DMS 273 treated with DMSO at 0.1 percent for 48 hours (cell line): ENCODE measurements at places on chromosomes 3 and 15.
A peak's percentile ranks its signal among the peaks of the same experiment; 100 is the strongest.

DNA sequence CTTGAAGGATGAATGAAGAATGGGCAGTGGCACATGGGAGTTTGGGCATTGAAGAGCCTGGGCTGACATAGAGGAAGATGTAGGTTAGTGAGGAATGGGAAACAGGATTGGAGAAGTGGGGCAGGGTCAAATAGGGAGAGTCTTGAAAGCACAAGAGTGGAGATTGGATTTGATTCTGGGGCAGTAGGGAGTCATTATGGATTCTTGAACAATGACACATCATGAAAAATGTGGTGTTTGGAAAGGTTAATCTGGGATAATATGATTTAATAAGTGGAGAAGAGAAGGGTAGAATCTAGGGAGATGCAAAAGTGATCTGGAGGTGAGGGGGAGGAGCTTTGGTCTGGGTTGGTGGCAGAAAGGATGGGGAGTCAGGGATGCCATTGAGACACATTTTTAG, 45.4 kb upstream of the ROPN1 start:
- no peak for DNase-seq

DNA sequence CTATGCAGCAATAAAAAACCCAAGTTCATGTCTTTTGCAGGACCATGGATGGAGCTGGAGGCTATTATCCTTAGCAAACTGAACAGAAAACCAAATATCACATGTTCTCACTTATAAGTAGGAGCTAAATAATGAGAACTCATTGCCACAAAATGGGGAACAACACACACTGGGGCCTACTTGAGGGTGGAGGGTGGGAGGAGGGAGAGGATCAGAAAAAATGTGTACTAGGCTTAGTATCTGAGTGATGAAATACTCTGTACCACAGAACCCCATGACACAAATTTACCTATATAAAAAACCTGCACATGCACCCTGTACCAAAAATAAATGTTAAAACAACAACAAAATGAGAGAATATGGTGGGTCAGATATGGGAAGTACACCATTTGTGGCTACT, 49.6 kb upstream of the AADACL2 start:
- DNase-seq = no peak

- no peak for DNase-seq
These were observed 12.0 kb downstream of the GREM1 start for GRCh38 chr15:32729700-32730395.

- DNase-seq = no peak
These were observed 12.6 kb downstream of the OSBPL10 start for GRCh38 chr3:31968369-31968926.

DNA sequence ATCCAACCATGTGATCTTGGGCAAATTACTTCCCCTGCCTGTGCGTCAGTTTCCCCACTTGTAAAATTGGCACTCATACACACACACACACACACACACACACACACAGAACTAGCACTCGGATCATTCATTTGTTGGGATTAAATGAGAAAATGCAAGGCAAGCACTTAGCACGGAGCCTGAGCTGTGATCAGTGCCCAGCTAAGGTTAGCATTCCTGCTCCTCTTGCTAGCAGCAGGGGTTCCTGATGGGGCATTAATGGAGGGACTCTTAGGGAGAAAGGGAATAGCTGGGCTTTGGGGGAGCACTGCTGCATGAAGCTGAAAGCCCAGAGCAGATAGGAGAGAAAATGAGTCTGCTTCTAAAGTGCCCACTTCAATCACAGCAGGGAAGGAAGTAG, 187.7 kb upstream of the C2CD4B start:
- no peak for DNase-seq

GRCh38 chr3:57221883-57222282, 5.6 kb upstream of the APPL1 start:
- DNase-seq = no peak

DNA sequence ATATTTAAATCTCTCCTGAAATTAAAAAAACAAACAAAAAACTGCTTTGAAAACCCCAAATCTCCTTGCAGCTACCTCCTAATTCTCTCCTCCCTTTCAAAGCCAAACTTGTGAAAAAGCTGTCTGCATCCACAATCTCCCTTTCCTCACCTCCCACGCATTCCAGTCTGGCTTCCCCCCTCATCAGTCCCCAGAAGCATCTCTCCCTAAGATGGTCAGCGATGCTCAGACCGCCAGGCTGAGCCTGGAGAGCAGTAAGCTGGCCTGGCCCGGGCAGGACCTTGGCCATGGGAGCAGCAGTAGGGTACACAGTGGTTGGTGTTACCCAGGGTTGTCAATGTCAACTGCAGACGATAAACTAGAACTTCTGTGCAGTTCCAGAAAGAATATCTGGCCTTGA, 32.9 kb upstream of the BLM start:
- no peak for DNase-seq

DNA sequence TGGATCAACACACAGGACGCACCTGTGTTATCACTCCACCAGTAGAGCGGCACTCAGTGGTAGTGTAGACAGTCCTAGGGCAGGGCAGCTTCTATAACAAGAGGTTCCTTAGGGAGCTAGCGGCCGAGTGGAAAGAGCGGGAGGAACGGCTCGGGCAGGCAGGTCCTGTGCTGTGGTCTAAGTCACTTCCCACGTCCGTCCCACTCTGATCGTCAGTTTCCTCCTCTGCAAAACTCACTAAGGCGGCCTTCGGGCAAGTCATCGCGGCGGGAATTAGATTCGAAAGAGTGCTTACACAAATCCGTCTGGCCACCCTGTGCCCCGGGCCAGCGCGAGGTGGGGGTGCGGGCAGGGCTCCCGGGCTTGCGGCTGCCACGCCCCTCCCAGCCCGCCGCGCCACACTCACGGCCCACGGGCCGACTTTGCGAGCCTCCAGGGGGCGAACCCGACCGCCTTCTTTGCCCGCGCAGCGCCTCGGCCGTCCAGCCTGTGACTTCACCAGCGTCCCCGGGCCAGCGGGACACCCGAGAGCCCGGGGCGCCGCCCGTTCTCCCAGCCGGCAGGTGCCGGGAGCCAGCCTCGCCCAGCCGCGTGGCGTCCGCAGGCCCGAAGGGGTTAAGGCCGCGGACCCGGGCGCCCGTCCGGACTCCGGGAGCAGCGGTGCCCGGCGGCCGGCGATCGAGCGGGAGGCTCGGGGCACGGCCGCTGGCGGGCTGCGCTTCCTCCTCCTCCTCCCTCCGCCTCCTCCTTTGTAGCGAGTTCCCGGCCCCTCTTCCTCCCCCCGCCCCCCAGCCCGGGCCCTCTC, 416 bp upstream of the CORO2B start:
- DNase-seq = no peak

DNA sequence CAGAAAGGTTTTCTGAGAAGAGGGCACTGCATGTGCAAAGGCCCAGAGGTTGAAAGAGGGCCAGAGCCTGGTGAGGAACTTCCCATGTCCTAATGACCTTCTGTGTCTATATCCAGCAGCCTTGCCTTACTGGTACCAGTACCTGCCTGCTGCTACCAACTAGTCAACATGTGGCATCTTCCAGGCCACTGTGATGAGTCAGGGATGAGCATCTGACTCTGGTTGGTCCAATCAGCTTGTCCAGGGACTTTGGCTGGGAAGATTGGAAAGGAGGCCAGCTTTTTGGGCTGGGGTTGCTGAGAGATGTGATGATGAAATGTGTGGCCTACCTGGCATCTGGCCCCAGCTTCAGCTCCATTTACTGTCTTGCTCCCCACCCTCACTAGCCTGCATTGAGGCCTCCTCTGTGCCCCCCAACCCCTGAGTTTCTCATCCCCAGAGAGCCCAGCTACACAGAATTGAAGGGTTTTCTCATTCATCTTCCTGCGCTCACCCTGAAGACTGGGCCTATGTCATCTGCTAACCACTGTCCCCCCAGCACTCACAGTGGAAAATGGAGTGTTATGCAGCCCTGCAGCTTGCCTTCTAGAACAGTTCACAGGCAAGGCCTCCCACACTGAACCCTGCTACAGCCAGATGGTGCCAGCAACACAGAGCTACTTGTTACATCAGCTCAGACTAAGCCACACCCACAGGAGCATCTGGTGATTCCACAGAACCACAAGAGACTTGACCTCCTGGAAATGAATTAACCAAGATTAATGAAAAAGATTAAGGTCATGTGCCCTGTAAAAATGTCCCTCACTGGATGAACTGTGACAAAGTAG, 1.3 kb upstream of the TWF2 start:
- DNase-seq = peak; percentile 83

GRCh38 chr3:7322957-7323669, 462.2 kb downstream of the GRM7 start:
- no peak for DNase-seq

- no peak for DNase-seq
These were observed 237.4 kb upstream of the UMPS start for GRCh38 chr3:124492824-124493223.

GRCh38 chr15:66775127-66776105, 73.4 kb downstream of the SMAD6 start:
- no peak for DNase-seq

DNA sequence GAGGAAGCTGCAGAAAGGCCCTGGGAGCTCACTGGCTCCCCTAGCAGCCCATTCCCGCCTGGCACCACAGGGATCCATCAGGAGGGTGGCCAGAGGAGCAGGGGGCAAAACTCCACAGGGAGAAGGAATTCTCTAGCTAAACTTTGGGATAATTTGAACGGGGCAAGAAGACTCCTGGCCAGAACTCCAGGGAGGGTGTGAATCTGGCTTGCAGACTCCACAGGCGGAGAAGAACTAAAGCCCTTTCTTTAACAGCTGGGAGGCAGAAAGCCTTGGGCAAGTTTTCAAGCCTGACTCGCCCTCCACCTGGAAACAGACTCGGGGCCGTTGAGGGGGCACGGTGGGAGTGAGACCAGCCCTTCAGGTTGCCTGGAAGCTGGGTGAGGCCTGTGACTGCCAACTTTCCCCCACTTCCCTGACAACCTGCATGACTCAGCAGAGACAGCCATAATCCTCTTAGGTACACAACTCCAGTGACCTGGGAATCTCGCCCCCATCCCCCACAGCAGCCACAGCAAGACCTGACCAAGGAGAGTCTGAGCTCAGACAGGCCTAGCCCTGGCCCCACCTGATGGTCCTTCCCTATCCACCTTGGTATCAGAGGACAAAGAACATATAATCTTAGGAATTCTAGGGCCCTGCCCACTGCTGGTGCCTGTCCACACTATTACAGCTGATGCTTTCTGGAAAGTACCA, 28.6 kb downstream of the SLC27A2 start:
- DNase-seq = no peak

GRCh38 chr15:101327147-101327740, 32.2 kb upstream of the SNRPA1 start:
- DNase-seq = no peak

GRCh38 chr3:52248816-52249547, 3.4 kb downstream of the PPM1M start:
- DNase-seq = no peak

DNA sequence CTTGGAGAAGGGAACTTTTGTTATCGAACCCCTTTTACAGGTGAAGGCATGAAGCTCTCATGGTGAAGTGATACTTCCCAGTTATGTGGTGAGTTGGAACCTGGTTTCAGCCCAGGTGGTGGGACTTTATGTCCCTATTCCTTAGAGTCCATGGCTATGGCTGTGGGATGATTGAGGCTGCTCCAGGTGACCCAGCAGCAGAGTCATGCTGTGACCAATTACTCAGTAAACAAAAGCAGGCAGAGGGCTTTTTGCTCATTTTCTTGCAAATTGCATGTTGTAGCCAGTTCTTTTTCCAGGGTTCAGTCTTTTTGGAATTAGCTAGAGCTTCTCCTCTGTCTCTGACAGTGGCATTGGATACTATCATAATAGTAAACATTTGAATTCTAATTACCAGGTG, 70.7 kb downstream of the CACNA2D3 start:
- DNase-seq = no peak

GRCh38 chr15:32889214-32889613, 171.4 kb downstream of the GREM1 start:
- DNase-seq = no peak

GRCh38 chr3:118527514-118528044, 507.1 kb downstream of the IGSF11 start:
- no peak for DNase-seq

GRCh38 chr15:89888214-89888804, 5.5 kb downstream of the AP3S2 start:
- DNase-seq = peak; percentile 3

DNA sequence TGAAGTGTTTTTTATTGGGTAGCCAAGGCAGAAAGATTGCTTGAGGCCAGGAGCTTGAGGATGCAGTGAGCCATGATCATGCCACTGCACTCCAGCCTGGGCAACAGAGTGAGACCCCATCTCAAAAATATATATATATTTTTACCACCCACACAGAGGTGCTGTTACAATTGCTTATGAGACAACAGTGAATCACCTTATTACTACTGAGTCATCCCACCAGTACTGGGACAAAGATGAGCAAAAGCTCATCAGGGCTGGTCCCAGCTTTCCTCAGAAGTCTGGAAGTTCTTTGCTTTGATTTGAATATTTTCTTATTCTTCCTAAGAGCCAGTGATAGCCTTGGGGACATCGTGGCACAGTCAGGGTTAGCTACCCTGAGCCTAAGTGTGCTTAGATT, 207.7 kb downstream of the SOX2 start:
- DNase-seq = no peak

DNA sequence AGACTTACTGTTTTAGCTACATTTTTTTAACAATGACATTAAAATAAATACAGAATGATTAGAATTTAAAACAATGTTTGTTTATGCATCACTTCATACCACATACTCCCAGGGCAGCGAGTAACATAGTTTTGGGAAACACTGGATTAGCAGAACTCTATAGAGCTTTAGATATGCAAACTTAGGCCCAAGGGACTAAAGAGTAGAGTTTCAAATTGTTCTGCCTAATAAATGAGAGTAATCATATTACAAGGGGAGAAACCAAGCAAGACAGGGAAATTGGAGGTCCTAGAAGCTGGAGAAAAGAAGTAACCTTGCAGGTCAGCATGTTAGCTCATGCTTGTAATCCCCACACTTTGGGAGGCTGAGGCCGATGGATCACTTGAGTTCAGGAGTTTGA, 3.6 kb upstream of the DAZL start:
- no peak for DNase-seq

- no peak for DNase-seq
These were observed 15.8 kb upstream of the THUMPD3 start for GRCh38 chr3:9347081-9347480.

- no peak for DNase-seq
These were observed 8.6 kb upstream of the SST start for GRCh38 chr3:187678726-187679268.
